ENCODE measurements at places on chromosomes 6 and 20.

- no peak for DNase-seq
Observed at GRCh38 chr20:41540459-41540858, 77.7 kb downstream of the CHD6 start.

- no peak for DNase-seq
Observed at GRCh38 chr20:57104113-57104512, 162.3 kb downstream of the BMP7 start.

DNA sequence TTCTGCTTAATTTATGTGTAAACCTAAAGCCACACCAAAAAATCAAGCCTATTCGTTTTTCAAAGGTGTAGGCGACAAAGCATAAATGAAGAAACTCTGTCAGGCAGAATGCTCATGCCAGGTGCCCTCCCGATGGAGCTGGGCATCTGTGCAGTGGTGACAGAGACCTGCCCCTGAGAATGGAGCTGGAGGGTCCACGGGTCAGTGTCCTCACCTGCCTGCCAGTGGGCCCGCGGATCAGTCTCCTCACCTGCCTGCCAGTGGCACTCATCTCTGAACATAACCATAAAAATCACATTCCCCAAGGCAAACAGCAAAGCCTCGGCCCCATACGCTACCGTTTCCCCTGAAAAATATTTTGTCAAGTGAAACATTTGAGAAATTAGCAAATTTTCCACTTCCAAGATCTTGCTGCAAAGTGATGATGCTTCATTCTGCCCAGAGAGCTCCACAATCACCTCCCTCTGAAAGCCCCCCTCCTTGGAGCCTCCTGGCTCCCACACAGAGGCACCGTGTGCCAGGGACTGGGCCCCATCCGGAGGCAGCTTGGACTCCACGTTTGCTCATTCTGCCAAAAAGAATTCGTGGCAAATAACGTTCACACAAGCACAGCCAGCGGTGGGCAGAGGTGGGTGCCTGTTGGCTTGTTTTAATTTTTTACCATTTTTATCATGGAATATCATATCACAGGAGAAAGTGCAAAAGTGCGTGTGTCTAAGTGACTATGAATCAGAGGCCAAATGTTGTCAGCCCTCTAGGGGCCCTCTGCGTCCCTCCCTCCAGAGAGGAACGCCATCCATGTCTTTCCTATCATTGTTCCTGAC is 88.8 kb downstream of the YTHDF1 start:
- no peak for DNase-seq

- no peak for DNase-seq
Observed at GRCh38 chr6:41640426-41640825, 2.2 kb downstream of the MDFI start.
